Left kidney (tissue), 8 donors: ENCODE measurements at places on chromosomes 2 and 18. TPM values are rescaled to one million over a fixed set of nuclear protein-coding genes. Genes with fewer than 3 reads are reported as not detected.

DNA sequence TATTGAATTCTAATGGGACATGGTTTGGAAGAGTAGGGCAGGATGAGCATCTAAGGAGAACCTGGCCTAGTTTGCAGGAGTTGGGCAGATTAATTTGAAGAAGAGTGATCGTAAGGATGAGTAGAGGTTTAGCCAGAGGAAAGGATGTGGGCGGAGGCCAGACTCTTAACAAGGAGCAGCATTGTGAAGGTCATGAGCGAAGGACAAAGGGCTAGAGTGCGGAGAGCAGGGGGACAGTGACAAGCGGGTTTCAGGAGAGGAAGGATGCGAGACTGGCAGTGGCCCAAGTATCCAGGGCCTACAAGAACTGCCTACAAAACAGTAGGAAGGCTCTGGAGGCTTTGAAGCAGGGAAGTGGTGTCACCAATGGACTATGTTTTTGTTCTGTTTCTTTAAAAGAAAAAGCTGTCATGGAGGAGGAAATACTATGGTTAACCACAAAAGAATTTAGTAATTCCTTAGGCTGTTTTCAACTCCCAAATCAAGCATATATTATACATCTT is 20.1 kb downstream of the SLC66A3 start:
- no peak for DNase-seq

DNA sequence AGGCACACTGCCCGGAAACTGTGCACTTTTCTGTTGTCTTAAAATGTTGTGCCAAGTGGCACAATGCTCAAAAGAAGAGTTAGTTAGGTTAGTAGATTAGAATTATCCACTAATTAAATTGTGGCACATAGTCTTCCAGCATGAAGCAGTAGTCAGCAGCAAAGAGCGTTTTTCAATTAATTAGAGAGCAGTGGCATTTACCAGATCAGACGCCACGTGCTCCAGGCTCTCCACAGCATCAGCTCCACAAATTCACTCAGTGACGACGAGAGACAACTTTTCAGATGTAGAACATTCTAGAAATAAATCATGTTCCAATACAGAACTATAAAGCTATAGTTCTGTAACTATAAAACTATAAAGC is 16.4 kb upstream of the RTTN start:
- DNase-seq, result no peak

GRCh38 chr2:161708350-161708975 is 84.2 kb downstream of the SLC4A10 start:
- DNase-seq, result no peak

DNA sequence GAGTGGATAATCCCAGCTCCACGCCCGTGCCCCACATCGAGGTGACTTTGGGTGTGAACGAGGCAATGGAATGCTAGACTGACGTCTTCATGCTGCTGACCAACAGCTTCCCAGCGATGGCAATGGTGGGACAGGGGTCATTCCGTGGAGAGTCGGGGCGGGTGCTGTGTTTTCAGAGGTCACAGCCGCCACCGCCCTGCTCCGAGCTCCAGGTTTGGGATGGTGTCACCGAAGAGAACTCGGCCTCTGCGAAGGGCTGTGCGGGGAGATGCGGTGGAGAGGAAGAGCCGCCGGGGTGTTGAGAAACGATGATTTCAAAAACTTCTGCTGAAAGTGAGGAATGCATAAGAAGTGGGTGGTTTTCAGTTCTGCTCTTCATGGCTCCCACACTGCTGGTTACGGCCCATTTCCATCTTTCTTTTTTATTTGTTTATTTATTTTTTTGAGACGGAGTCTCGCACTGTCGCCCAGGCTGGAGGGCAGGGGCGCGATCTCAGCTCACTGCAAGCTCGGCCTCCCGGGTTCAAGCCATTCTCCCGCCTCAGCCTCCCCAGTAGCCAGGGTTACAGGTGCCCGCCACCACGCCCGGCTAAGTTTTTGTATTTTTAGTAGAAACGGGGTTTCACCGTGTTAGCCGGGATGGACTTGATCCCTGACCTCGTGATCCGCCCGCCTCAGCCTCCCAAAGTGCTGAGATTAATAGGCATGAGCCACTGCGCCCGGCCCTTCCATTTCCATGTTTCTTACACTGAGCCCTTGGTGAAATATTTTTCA is 142.6 kb downstream of the RTP5 start:
- no peak for DNase-seq

DNA sequence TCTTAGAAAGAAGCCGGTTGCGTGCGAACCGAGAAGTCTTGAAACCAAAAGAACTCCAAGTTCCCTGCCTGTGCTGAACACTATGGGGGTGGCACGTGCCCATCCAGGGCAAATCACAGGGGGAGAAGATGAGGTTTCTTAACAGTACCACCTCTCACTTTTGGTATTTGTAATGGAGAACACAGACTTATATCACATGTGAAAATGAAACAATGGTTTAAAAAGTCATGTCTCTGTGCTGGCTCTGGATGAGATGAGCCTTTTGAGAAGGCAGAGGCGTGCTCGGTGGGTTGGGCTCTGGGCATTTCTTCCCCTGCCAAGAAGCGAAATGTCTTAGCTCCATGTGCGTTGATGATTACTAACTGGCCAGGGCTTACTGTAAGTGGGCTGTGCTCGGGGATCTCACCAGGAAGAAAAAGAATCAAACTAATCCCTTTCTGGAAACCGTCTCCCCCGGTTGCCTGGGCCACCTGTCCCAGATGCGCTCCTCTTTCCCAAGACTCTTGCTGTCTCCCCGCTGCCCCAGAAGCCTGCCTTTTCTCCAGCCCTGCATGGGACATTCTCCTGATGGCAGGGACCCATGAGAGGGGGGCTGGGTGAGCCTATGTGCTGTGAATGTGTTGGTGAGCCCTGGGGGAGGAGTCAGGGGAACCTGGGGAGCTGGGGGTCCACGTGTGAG is 252.9 kb downstream of the PRKCE start:
- DNase-seq, result no peak

DNA sequence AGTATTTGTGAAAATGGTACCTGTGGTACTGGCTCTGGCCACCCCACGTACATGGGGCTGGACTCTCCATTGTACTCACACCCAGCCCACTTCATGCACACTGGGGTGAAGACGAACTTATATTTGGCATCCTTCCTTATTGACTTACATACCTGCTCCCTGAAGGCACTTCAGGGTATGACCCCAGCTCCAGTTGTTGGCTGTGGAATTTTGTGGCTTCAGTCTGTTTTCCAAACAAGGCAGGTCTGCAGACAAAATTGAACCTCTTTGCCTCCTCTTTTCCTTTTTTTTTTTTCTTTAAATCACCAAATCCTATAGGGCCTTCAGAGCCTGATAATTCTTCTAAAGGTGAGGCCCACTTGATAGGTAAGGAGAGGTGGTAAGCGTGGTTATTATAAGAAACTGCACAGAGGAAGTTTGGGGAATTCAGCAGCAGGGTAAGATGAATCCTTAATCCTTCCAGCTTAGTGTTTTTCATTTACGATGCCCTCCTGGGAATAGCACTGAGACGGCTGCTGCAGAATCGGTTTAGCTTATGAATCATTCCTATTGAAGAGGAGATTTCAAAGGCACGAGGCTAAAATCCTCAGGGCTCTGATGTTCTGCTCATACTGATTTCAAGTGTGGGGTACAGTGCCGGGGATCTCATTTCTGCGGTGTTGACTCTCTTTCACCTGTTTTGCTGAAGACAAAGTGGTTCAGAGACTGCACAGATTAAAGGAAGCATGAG is 55.2 kb downstream of the KIF5C start:
- DNase-seq, result no peak

The WIPF1 gene
- 26.8 TPM for polyA plus RNA-seq

The MYOM1 gene
- 8.3 TPM for polyA plus RNA-seq

- DNase-seq, result no peak
These were observed 16.0 kb upstream of the ST8SIA3 start for GRCh38 chr18:57336343-57336742.

The MEP1B gene
- polyA plus RNA-seq, result 0.18 TPM

DNA sequence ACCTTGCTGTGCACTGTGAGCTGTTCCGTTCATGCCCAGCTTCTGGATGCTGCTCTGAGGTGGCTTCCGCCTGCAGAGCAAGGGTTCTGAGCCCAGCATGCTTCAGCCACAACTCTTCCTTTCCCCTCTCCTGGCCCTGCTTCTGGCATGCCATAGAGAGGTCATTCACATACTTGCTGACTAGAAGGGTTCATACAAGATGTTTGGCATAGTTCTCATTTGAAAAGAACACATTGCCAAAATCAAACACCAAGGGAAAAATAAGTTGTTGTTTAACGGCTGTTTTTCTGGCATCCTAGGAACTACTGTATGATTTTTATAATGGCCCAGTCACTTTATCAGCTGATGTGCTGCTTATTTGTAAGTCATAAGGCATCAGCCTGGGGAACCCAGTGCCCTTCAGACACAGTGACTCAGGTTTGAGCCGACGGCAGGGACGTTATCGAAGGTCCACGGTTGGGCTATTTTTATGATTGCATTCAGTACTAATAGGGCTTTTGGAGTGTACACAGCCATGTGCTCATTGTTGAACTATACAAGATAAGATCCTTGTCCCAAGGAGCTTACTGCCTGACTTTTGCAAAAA is 53.9 kb upstream of the CTAGE1 start:
- no peak for DNase-seq

DNA sequence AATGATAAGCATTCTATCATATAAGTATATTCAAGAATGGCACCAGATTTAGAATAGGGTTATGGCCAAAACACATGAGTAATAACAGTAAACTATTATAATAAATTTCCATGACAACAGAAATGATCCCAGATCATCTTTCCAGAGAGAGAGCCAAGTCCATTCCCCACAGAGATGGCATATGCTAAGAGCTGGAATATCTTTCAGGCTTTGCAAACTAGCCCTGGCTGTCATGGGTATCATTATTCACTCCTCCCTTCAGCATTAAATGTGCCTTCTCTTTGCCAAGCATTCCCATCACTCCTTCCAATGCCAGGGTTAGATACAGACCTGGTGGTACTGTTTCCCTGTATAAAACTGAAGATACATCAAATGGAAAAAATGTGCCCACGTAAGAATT is 10.9 kb downstream of the FEZ2 start:
- no peak for DNase-seq

The NABP1 gene
- polyA plus RNA-seq, result 39.5 TPM

The AQP4 gene
- polyA plus RNA-seq, result 0.80 TPM

GRCh38 chr2:165219481-165219880 is 15.6 kb upstream of the SCN3A start:
- DNase-seq, result no peak

The CRYGD gene
- polyA plus RNA-seq, result not detected

DNA sequence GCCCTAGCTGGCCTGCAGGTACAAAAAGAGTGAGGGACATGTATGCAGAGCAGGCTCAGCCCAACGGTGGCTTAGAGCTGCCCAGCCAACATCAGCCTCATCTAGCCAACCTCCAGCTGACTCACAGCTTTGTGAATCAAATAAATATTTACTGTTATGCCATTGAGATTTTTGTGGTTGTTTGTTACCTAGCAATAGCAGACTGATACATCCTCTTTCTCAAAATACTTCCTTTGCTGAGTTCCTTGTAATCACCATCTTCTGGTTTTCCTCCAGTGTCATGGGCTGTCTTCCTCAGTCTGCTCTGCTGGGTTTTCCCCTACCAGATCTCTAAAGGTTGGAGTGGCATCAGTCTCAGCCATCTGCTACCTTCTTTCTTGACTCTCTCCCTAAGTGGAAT is 126.6 kb upstream of the SLC1A4 start:
- DNase-seq, result no peak

GRCh38 chr18:8767340-8767739 is 62.0 kb downstream of the MTCL1 start:
- DNase-seq, result no peak

The SERPINE2 gene
- 112 TPM for polyA plus RNA-seq

DNA sequence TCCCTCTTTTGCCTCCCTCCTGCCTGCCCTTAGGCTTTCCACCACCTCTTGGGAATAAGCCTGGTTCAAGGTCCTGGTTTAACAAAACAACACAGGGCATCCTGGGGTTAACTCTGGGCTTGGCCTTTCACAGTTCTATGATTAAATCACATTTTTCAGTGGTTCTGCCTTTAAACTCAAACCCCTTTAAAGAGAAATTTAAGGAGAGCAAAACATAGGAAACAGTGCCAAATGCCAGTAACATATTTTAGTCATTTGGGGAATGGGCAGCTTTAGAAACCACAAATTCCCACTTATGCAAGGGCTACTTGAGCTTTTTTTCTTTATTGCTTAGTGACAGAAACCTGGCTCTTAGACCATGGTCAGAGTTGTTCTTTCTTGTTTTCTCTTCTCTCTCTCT is 112.2 kb upstream of the FZD5 start:
- no peak for DNase-seq

DNA sequence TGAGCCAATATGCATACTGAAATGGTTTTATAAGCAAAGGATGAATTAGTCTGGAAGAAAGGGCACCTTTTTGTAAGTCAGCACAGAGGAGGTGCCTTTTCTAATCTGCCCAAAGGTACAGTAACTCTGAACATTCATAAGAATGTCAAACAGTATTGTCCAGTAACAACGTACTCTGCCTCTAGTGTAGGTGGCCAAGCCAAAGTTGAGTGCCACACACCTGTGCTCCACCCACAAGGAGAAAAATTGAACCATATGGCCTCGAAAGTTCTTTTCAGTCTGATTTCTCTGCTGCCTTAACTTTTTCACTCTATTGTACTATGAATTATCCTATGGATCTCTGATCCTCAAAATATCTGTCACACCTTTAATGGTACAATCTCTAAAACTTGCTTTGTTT is 86.8 kb downstream of the CERKL start:
- DNase-seq, result no peak

The PLGLB2 gene
- 1.3 TPM for polyA plus RNA-seq

GRCh38 chr18:43534511-43534910 is 257.2 kb upstream of the SYT4 start:
- no peak for DNase-seq

The EGR4 gene
- not detected for polyA plus RNA-seq

- DNase-seq, result no peak
These were observed 51.4 kb downstream of the SLC8A1 start for GRCh38 chr2:40400336-40400953.
